COR-L47 (cell line): ENCODE measurements at places on chromosomes 7 and 10.

DNA sequence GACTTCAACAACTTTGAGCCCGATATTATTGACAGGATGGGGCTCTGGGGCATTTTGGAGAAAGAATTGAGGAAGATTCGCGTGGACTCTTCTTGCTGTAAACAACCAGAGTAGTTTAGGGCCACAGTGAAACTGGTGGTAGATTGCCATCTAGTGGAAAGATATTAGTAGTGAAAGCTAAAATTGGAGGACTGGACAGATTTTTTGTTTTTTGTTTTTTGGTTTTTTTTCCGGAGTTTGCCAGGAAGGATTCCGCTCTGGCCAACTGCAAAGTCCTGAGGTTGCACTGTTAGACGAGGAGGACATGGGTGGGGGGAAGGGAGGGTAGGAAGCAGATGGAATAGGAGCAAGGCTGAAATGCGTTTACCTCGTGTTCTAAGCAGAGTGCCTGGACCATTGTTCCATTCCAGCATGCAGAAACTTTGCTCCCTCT lies 11.7 kb downstream of the NOBOX start:
- DNase-seq: peak; percentile 9

DNA sequence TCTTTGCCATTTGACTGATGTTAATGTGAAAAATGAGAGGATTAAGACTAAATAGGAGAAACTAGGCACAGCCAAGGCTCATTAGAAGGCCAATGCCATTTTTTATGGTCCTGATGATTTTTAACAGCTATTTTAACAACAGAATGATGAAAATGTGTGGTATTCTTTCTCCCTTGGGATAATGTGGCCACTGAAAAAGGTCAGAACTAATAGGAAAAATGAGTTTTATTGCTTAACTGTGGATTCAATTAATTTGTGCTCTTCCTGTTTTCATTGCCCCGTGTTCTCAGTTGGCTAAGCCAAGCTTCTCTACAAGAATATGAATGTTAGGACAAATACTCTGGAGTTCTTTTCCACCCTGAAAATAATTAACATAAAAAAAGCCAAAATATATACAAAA lies 56.6 kb downstream of the BMPER start:
- no peak for DNase-seq

GRCh38 chr10:29698773-29699490 lies 64.2 kb upstream of the SVIL start:
- no peak for DNase-seq

GRCh38 chr7:122248472-122248871 lies 56.1 kb downstream of the FEZF1 start:
- no peak for DNase-seq

- DNase-seq: no peak
Measured at GRCh38 chr7:99734987-99735386, at the start of gene CYP3A7. Gene CYP3A7, minus strand, starts transcription at chr7:99735196. Its CDS starts 103 bp downstream, at chr7:99735093.

- no peak for DNase-seq
Measured at GRCh38 chr7:40659231-40659630, 524.4 kb downstream of the SUGCT start.

DNA sequence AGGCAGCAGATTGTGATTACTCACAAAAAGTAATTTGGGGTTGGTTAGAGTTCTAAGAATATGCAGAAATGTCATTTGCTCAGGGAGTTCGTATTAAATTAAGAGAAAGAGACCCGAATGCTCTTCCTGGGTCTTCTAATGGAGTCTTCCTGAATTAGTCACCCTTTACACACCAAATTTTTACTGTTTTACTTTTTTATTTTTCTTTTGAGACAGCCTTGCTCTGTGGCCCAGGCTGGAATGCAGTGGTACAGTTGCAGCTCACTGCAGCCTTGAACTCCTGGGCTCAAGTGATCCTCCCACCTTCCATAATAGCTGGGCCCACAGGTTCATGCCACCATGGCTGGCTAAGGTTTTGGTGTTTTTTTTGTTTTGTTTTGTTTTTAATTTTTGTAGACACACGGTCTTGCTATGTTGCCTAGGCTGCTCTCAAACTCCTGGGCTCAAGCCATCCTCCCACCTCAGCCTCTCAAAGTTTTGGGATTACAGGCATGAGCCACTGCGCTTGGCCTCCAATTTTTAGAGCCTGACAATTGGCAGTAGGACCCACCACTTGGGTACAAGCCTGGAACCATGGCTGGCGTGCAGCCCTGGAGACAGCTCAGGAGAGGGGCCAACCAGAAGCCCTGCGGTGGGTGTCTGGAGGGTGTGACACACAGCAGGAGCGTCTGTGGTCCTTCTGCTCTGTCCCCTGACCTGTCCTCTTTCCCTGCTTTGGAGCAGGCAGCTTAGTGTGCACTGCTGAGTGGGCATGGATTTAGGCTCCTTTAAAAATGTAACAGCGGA lies 16.4 kb upstream of the BHLHA15 start:
- no peak for DNase-seq

GRCh38 chr10:65194555-65194954 lies 1673.4 kb downstream of the REEP3 start:
- DNase-seq: no peak

GRCh38 chr10:132281915-132282666 lies 25.7 kb downstream of the STK32C start:
- DNase-seq: peak; percentile 74

GRCh38 chr7:148060724-148061123 lies 529.8 kb upstream of the C7orf33 start:
- DNase-seq: no peak

- DNase-seq: no peak
Measured at GRCh38 chr10:72611783-72612182, 14.1 kb downstream of the MICU1 start.

DNA sequence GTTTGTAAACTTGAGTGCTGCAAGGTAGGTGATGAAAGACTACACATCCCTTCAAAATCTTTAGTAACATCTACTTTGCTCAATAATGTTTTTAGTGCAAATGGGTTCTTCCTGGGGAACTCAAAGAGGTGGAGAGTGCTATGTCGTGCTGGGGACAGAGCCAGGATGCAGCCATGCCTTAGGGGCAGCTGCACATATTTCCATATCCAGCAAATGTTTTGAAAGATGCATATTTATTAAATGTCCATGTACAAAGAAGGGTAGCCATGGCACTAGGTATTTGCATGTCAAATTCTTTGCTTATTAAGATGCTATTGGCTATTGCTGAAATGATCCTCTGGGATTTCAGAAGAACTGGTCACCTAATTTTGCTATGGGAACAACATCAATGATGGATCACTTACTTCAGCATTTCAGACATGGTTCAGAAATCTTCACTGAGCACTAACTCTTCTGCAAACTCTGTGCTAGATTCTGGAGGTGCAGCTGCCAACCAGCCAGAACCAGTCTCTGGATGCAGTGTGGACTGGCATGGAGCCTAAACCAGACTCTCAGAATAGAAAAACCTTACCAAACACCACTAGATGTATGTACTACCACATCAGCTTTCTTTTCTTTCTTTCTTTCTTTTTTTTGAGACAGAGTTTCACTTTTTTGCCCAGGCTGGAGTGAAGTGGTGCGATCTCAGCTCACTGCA lies 31.7 kb upstream of the DNMBP start:
- no peak for DNase-seq
